ENCODE measurements at places on chromosomes 13 and 19. TPM values are rescaled to one million over a fixed set of nuclear protein-coding genes. Genes with fewer than 3 reads are reported as not detected.

Gene SOX1
- not detected for polyA plus RNA-seq

Gene ATP8A2
- 13.2 TPM for polyA plus RNA-seq

Gene ZNF766
- 16.9 TPM for polyA plus RNA-seq

Gene NXNL1
- not detected for polyA plus RNA-seq

Gene PODNL1
- 1.7 TPM for polyA plus RNA-seq

Measured in left lung (tissue), 14 donors.